NCI-H2107 (cell line): ENCODE measurements at places on chromosomes 2 and 18.

DNA sequence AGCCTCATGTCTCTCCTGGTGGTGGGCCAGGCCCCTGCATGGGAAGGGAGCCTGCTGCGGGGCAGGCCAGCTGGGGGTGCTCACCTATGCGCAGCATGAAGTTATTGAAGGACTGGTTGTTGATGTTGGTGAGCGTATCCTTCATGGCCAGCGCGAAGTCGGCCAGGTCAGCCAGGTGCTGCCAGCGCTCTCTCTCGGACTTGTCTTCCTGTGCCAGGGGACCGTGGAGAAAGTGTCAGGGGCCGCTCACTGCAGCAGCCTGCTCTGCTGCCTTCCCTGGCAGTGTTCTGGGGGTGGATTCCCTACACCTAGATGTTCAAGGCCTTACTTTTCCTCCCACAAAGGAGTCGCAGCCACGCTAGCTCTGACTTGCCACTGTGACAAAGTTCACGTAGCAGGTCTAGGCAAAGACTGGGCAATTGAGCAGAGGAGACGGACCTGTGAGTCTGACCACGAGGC is 28.2 kb downstream of the CENPO start:
- DNase-seq = no peak

GRCh38 chr2:12828980-12829379 is 112.2 kb downstream of the TRIB2 start:
- no peak for DNase-seq

DNA sequence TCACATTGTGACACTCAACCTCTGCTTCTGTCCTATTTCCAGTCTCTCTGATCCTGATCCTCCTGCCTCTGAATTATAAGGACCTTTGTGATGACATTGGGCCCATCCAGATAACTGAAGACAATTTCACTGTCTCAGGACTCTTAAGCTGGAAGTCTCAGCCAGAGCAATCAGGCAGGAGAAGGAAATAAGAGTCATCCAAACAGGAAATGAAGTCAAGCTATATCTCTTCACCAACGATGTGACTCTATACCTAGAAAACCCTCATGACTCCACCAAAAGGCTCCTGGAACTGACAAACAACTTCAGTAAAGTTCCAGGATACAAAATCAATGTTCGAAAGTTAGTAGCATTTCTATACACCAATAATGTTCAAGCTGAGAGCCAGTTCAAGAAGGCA is 29.3 kb upstream of the TWIST2 start:
- DNase-seq = no peak

DNA sequence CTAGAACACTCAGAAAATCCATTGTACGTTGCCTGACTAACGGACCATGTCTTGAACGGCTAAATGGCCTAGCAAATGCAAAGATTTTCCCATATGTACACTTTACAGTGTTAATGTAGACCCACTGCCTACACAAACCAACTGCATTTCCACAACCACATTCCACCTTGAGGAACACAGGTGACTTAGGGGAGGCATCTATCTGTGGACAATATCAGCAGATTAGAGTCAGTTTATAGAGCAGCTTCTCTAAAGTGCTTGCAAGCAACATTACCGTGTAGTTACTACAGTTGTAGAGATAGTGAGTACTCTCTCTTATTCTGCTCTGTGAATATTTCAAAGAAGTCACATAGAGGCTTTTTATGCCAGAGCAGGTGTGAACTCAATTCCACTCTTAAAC is 139.6 kb downstream of the TCF4 start:
- DNase-seq = no peak

DNA sequence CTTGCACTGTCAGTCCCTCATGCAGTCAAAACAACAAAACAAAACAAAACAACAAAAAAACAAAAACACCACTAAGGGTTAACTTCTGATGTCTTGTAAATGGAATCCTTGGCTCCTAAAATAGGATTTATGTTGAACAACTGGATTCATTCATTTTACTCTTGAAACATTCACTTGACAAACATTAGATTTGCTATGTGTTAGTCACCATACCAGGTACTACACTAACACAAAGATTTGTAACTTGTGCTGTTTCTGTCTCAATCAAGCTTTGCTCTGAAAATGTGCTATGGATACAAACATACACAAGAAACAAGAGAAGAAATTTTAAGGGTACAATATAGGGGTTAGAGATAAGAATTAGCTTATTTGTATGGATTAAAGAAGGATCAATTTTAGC is 812.8 kb downstream of the LRP1B start:
- DNase-seq = no peak

DNA sequence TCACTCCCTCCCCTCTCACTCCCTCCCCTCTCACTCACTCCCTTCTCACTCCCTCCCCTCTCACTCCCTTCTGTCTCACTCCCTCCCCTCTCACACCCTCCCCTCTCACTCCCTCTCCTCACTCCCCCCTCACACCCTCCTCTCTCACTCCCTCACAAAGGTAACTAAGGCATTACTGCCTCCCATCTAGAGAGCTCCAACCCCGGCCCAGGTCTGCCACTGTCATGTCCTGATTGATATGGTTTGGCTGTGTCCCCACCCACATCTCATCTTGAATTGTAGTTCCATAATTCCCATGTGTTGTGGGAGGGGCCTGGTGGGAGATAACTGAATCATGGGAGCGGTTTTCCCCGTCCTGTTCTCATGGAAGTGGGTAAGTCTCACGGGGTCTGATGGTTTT is 359.9 kb upstream of the MYT1L start:
- DNase-seq = no peak

GRCh38 chr2:164803776-164804466 is 37.7 kb downstream of the COBLL1 start:
- DNase-seq = no peak

DNA sequence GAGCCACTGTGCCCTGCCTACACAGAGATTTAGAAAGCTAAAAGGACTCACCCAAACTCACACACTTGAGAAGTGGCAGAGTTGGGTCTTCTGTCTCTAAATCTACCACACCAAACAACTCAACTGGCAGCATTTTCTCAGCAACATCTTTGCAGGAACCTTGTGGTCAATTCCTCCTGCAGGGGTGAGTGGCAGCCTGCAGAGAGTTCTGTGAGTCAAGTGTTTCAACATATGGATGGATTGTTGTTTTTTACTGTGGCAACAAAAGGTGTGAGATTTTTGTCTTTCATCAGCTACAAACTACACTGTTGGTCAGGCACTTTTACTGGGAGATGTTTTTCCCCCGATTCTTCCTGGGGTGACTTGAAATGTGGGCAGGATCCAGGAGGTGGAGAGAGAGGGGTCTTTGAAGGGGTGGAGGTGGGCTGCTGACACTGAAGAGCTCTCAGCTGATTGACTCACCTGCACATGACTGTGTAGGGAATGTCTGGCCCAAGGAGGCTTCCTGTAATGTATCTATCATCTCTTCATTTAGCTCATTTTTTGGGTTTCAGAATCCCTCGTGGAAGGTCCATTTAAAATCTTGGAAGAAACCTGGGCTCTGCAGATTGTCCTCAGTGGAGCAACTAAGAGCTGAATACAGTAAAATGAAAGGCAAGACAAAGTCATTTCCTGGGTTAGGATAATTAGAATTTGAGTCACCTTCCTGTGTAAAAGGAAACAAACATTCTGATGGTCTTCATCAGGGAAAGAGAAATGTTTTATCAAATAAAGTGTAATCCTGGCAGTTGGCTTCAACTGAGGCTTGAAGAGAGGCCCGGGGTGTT is 98.6 kb downstream of the MSH2 start:
- no peak for DNase-seq

DNA sequence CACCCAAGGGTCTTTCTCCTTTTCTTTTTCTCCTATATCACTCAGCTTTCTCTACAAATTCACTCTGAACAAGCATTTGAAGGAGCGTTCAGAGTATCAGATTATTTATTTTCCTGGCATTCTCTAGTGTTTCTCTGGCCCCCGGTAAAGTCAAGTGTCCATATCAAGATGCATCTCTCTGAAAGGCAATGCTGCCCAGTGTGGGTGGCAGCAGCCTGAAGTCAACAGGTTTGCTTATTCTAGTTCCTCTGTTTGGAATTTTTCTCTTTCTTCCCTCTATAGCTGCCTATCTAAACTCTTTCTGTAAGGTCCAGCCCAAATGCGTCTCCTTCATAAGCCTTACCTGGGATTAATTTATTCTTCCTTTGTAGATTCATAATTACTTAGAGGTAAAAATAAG is 526.2 kb upstream of the TNP1 start:
- no peak for DNase-seq

- DNase-seq = no peak
These were observed 40.8 kb downstream of the AGPS start for GRCh38 chr2:177433402-177433801.

- no peak for DNase-seq
These were observed 61.0 kb upstream of the SERPINE2 start for GRCh38 chr2:224099861-224100643.

DNA sequence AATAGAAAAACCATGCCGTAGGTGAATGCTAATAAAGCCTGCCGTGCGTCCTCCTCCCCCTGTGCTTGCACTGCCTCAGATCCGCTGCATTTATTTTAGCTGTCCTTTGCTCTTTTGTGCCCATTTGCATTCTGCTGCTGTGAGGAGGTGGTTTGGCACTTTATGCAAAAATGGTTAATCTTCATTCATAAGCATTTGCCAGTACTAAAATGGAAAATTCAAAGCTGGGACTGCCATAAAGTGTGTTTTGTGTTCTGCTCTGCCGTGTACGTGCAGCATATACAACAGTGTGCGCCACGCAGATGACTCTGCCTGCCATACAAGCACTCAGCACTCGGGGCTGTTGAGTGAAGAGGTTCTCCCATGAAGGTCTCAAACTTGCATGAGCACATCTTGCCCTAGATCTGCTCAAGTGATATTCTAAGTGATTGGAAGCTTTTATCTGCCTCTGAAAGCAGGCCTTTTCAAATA is 73.6 kb downstream of the SPATS2L start:
- no peak for DNase-seq

DNA sequence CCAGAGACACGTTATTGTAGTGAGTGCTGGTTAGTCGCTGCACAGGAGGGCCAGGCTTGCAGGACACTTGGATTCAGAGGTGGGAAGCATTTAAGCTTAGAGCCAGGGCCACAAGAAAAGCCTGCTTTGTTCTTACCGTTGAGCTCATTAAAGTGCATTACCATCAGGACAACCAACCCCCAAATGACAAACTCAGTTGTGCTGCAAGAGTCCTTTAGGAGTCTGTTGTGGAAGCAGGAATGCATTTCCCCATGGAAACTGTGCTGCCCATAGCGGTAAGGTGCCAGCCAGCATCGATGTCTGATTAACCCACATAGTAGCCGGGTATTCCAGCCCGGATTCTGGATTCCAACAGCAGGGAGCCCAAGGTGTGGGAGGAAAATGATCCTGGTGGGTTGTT is 23.4 kb upstream of the REEP1 start:
- DNase-seq = no peak

DNA sequence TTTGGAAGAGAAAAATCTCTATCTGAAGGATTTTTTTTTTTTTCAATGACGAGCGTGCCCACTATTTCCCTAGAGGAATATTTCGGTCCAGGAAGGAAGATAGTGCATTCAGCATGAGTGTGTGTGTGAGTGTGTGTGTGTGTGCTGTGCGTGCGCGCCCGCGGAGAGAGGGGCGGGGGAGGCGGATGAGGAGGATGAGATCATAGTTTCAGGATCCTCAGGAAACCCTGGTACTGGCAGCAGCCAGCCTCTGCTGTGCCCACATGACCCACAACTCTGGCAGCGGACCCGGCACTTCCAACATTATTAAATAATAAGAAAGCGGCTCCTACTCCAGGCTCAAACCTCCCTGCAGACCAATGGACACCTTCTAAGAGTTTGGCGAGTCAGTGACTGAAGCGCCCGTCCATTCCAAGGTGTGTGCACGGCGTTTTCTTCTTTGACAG is 217.0 kb upstream of the DTNA start:
- no peak for DNase-seq

GRCh38 chr2:132448771-132449170 is 32.2 kb downstream of the GPR39 start:
- DNase-seq = no peak

DNA sequence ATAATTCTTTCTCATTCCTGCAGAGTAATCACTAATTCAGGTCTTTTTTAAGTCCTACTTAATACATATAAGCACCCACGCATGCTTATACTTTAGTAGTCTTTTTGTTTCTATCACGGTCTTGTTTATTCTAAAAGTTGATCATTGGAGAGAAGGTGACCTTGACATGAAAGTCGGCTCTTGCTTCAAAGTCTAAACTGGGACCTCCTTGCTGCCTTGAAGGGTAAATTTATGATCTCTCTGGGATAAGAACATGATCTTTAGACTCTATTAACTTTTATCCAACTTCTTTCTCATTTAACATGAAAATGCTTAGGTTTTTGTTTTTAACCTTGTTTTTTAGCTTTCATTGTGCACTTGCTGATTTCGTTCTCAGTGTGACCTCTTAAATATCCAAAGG is 792.3 kb downstream of the DPP10 start:
- DNase-seq = no peak

GRCh38 chr2:45470531-45470930 is 140.5 kb downstream of the SRBD1 start:
- DNase-seq = no peak

DNA sequence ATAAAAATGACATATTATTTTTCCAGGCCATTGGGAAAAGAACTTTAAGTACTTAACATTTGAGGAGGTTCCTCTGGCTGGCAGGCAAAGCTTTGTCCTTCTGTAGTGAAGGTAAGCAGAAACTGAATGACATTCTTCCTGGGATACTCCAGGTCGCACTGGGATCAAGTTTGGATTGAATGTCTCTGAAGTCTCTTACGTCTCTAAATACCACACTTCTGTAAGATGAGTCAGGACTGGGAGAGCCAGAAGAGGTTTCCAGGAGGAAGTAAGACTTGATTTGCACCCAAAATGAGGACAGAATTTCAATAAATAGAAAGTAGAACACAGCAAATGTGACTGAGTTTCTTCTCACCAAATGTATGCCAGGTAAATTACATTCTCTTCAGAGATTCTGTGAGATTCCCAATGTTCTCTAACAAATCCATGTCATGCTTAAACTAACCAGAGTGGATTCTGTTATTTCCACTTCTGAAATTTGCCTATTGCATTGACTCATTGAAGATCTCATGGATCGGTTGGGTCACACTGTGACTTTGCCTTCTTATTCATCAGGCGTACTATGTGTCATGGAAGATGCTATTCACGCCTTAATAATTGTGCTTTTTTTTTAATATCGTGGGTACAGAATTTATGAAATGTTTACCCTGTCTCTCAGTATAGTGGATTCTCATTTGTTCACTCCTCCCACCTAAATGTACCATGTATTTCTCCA is 25.5 kb upstream of the VIT start:
- DNase-seq = no peak

DNA sequence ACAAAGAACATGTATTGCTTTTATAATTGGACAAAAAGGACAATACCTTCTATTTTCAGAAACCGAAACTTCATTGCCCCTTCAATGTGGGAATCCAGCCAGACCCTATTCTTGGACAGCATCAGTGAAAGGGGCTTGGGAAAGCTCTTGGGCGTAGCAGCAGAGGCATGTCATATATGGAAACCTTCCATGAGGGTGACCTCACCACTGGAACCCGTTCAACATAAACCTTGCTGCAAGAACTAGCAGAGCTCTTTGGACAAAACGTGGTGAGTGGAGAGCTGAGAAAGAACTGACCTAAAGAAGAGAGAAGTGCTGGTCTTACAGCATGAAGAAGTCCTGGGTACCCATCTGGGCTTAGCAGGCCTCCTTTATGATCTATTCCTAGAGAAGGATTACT is 22.7 kb upstream of the ACTG2 start:
- no peak for DNase-seq

GRCh38 chr2:115359550-115359949 is 917.1 kb downstream of the DPP10 start:
- no peak for DNase-seq

- no peak for DNase-seq
These were observed 104.5 kb upstream of the UGP2 start for GRCh38 chr2:63737081-63737751.

GRCh38 chr2:31413862-31414550 is 536 bp downstream of the XDH start:
- DNase-seq = no peak

- no peak for DNase-seq
These were observed 149.2 kb upstream of the GYPC start for GRCh38 chr2:126506786-126507185.
